Stimulated activated naive CD4-positive, alpha-beta T cell treated with Interleukin-2 at 50 U/mL for 16 hours (primary cell): ENCODE measurements at places on chromosomes 1 and 21.

- DNase-seq = no peak
These were observed 155.1 kb upstream of the DNAH14 start for GRCh38 chr1:224774378-224774777.

DNA sequence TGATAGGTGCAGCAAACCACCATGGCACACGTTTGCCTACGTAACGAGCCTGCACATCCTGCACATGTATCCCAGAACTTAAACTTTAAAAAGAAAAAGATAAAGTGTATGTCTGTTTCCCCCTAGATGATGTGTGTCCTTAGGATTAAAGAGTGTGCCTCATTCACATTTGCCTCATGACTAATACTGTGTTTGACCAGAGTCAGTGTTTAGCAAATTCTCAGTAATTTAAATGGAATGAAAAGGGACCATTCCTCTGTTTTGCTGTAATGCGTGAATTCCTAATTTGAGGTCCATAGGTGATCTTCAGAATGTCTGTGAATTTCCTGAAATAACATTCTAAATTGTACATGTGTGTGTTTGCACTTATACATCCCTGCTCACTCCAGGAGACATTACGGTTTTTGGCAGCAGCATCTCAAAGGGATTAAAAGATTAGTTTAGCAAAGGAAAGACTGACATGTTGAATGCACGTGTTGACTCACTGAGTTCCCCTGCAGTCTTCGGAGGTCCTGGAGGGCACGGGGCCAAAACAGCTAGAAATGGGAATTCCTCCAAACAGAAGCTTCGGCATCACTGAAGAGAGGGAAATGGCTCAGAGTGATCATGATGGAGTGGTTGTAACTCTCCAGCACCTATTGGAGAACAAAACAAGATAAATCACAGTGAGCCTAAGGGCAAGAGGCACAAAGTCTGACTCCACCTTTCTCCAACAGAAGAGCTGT, 19.1 kb upstream of the SLC35F3 start:
- DNase-seq = no peak

DNA sequence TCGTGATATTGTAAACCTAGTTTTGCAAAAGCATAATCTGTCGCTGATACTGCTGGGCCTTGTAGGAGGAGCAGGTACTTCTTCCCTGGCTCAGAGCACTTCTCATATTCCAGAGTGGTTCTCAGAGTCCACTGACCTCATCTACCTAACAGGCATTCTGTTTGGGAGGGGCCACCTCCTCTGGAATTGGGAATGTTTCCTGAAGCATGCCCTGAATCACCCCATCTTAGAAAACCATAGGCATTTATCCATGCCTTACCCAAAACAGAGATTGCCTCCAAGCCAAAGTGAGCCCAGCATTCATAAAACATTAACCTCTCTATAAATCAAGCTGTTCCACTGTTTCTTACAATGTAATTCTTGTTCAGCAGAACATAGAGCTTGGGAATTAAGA, 35.1 kb downstream of the SLC44A3 start:
- DNase-seq = no peak

DNA sequence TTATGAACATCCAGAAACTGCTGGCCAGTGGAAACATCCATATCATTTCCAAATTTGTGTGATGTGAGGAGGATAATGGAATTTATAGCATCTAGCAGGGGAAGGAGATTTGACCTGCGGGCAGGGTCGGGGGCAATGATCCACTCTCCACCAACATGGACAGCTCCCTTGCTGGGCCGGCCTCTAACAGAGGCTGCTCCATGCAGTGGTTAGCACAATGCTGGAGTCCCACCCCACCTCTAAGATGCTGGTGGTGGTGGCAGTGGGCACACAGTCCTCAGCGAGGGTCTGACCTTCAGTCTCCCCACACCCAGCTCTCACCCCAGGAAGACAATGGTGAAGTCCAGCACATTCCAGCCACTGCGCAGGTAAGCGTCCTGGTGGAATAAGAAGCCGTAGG, 18.7 kb downstream of the CACNA1S start:
- DNase-seq = no peak

DNA sequence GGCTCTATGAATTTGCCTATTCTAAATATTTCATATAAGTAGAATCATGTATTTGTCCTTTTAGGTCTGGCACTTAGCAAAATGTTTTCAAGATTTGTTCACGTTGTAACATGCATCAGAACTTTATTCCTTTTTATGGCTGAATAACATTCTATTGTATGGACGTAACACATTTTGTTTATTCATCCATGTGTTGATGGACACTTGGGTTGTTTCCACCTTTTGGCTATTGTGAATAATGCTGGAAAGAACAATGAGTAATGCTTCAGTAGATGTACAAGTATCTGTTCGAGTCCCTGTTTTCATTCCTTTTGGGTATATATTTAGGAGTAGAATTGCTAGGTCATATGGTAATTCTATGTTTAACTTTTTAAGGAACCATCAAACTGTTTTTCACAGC, 24.7 kb downstream of the SLC35A3 start:
- DNase-seq = no peak

DNA sequence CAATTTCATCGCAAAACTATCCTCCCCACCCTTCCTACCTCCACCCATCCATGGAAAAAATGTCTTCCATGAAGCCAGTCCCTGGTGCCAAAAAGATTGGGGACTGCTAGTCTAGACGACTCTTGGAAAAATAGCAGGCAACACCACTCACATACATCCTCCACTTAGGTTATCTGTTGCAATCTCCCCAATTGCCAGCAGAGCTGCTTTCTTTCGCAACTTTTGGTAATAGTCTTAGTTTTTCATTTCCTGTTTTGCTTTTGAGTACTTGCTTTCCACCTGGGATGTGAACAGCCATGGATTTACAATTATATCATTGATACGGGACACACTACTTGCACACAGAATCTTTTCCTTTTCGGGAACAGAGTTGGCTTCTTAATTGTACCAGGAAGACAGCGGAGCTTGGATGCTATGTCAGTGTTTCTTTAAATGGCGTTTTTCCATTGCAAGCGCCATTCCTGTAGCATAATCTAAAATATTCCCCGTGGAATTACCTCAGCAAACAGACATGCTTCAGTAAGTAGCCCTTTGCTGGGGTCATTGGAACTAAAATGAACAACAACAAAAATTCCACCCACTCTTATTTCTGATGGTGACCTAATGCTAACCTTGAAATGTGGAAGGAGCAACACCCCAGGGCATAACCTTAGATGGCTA, 183.3 kb upstream of the ADGRL2 start:
- no peak for DNase-seq

GRCh38 chr1:51303315-51303714, 27.0 kb downstream of the TTC39A start:
- DNase-seq = no peak

DNA sequence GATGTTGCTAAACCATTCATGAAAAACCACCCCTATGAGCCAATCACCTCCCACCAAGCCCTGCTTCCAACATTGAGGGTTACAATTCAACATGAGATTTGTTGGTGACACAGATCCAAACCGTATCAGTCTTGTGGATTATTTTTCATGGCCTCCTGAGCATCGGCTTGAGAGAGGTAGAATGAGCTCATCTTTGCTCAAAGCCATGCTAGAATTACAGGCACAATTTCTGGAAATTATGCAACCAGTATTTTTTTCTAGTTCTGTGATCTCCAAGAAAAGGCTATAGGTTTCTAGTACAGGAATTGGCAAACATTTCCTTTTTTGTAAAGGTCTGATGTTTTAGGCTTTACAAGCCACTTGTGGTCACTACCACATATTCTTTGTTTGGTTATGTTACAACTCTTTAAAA, 219.4 kb downstream of the DUSP10 start:
- no peak for DNase-seq

GRCh38 chr1:63486629-63487028, 36.4 kb downstream of the ITGB3BP start:
- no peak for DNase-seq

DNA sequence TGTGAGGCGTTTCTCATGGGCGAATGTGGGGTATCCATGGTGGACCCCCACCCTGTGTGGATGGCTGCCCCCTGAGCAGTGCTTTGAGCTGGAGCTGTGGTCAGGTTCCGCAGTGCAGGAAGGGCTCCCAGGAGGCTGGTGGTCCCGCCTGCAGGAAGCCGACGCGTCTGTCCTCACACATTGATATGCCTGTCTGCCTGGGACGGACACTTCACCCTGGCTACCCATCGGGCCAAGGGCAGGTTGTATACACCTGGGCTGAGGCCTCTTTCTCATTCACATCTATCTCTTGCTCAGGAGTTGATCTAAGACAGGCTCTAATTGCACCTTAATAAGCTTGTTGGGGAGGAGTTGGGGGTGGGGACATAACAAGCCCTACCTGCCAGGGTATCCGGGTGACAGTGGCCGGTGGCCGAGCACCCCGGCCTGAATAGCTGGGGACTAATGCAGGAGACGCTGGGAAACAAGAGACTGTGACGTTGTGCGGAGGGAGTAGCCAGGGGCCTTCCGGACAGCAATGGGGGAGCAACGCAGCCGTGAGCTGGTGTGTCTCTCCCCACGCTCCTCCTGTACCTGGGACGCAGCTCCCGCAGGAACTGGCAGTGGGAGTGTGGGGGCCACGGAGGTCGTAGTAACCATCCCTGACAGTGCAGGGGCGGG, 21.7 kb downstream of the PDXK start:
- DNase-seq = no peak

DNA sequence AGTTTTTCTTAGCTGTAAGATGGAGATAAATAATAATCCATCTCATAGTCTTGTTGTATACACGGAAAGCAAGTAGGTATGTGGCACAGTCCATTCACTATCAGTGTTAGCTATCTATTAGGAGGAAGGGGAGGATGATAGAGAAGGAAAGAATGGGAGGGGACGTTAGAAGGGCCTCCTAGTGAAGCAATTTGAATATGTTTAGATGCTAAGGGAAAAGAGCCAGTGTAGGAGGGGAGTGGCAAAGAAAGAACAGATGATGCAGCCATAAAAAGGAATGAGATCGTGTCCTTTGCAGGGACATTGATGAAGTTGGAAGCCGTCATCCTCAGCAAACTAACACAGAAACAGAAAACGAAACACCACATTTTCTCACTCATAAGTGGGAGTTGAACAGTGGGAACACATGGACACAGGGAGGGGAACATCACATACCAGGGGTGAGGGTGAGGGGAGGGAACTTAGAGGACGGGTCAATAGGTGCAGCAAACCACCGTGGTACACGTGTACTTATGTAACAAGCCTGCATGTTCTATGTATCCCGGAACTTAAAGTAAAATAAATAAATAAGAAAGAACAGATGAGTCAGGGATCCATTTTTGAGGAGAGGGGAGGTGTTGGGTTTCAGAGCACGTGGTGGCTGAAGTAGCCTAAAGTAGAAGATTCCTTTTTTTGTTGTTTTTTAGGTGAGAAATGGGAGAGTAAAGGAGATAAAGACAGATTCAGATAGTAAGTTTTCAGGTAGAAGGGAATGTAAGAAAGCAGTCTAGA, 124.1 kb downstream of the POU2F1 start:
- no peak for DNase-seq

- no peak for DNase-seq
These were observed 42.0 kb downstream of the ACOT7 start for GRCh38 chr1:6351480-6352137.

- DNase-seq = peak; percentile 13
These were observed 12.3 kb upstream of the SEMA4A start for GRCh38 chr1:156140879-156141707.

GRCh38 chr1:212774584-212774983, 17.0 kb downstream of the NSL1 start:
- no peak for DNase-seq

DNA sequence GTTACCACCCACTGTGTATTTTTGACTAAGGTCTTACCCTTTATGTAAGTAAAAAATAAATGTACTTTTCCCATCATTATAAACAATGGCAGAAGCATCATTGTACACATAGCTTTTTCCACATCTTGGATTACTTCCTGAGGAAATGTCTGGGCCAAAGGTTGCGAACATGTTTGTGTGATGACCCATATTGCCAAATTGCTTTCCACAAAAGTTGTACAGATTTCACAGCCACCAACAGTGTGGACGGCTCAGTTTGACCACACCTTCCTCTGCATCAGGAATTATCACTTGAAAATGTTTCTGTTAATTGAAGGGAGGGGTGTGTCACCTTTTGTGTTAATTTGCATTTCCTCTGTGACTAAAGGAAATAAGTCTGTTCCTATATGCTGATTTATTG, 25.7 kb downstream of the AKNAD1 start:
- no peak for DNase-seq

GRCh38 chr1:50422946-50423669, at the start of gene DMRTA2:
DMRTA2 (minus strand) TSS chr1:50423443; CDS start chr1:50421536, 1,907 bp downstream.
- no peak for DNase-seq

GRCh38 chr1:172897738-172898137, 153.0 kb downstream of the TNFSF18 start:
- no peak for DNase-seq

DNA sequence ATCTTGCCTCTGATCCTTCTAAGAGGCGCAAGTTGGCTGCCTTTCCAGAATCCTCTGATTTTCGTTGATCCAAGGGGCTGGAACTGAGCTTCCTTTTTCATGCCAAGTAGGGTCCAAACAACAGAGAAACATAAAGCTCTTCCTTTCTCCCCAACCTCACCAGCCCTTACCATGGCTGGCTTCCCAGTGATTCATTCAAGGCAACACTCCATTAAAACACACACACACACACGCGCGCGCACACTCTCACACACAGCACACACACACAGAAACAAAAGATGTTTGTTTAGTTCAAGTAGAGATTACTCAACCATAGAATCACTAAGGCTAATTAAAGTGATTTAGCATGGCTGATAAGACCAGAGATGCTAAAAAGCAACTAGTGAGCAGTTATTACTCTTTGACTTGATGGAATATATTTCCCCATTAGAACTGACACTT, 13.0 kb upstream of the GUCA2A start:
- DNase-seq = no peak

DNA sequence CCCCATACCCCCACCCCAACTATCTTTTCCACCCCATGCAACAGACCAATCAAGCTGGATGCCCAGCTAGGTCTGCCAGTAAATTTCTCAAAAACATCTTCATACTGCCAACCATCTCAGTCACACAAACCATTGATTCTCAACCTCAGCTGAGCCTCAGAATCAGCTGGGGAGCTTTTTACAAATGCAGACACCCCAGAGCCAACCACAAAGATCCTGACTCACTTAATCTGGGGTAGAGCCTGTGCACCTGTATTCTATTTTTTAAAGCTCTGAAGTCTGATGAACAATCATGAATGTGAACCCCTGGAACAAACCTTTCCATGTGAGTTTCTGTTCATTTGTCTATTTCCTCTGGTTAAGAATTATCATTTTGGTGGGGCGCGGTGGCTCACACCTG, 66.0 kb downstream of the ZNF281 start:
- no peak for DNase-seq

DNA sequence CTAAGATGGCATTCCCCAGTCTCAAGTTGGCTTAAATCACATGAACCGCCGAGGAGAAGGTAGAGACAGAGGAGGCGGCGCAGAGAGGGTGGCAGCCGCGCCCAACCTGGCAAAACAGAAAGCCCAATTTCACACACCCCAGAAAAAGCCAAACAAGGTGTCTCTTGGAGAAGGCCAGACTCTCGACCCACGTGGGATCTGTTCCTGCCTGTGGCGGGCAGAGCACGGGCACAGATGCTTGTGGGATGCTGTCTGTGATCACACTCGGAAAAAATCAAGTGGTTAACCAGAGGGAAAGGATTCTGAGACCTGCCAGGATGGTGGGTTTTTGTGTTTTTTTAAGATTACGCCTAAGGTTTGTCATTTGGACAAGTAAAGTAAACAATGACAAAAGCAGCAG, 80.7 kb downstream of the MRPL37 start:
- no peak for DNase-seq

- no peak for DNase-seq
These were observed 5.1 kb downstream of the MINDY1 start for GRCh38 chr1:151001602-151002001.
